ENCODE measurements at places on chromosomes 16 and 17. TPM values are rescaled to one million over a fixed set of nuclear protein-coding genes. Genes with fewer than 3 reads are reported as not detected.
A peak's percentile ranks its signal among the peaks of the same experiment; 100 is the strongest.

DNA sequence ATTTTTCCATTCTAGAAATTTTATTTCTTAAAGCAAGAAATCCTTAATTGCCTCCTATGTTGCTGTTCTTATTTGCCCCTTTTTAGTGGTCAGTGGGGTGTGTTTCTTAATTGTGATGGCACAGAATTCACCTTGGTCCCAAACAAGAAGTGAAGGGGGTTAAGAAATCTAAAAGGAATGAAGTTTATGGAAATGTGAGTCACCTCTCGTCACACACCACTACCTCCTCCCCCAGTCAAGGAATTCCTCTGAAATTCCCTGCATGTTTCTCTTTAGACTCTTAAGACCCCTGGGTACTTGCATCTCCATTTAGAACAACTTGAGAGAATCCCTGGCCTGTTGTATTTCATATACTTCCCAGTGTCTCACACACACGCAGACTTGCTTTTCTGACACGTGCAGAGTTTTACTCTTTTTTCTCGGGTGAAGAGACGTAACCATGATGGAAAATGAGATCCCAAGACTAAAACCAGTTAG is 247.4 kb downstream of the PRKCA start:
- H3K36me3 ChIP-seq, result peaks cover 9% of the 10 kb centered on the region
- H3K27me3 ChIP-seq, result no peaks in the 10 kb centered on the region
- peaks cover 52% of the 10 kb centered on the region for H3K4me1 ChIP-seq

The ZNF646 gene
- 34.4 TPM for total RNA-seq

The CDK5R1 gene
- 4.0 TPM for total RNA-seq

GRCh38 chr16:2235695-2236336 is 428 bp upstream of the DNASE1L2 start:
- H3K27me3 ChIP-seq, result no peaks in the 10 kb centered on the region
- DNase-seq, result no peak
- peaks cover 68% of the 10 kb centered on the region for H3K36me3 ChIP-seq
- peak overlapping the region; percentile 31 for H3K27ac ChIP-seq
- peaks cover 8% of the 10 kb centered on the region for H3K4me1 ChIP-seq

DNA sequence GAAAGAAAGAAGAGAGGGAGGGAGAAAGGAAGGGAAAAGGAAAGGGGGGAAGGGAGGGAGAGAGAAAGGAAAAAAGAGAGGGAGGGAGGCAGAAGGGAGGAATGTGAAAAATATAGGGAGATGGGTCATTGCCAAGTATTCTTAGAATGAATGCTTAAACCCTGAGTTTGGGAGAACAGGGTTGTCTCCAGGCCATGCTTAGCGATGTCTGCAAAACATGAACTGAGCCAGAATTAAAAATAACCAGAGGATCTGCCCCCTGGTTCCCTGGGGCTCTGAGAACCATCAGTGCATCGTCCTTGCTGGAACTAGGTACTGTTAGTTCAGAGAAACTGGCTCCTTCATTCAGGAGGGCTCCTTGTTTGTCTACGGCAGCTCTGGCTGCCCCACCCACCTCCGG is 170.4 kb downstream of the IRX5 start:
- DNase-seq, result no peak
- no peak overlapping the region for H3K27ac ChIP-seq
- H3K4me1 ChIP-seq, result no peaks in the 10 kb centered on the region
- H3K36me3 ChIP-seq, result no peaks in the 10 kb centered on the region

The STRADA gene
- total RNA-seq, result 18.2 TPM
